Stimulated activated CD4-positive, alpha-beta T cell treated with anti-CD3 and anti-CD28 coated beads, Interleukin-15, amount 100 ng/mL, for 24 hours (primary cell): ENCODE measurements at places on chromosomes 7 and 10.
A peak's percentile ranks its signal among the peaks of the same experiment; 100 is the strongest.

- DNase-seq = no peak
Measured at GRCh38 chr7:73482746-73483145, 39.3 kb downstream of the BAZ1B start.

DNA sequence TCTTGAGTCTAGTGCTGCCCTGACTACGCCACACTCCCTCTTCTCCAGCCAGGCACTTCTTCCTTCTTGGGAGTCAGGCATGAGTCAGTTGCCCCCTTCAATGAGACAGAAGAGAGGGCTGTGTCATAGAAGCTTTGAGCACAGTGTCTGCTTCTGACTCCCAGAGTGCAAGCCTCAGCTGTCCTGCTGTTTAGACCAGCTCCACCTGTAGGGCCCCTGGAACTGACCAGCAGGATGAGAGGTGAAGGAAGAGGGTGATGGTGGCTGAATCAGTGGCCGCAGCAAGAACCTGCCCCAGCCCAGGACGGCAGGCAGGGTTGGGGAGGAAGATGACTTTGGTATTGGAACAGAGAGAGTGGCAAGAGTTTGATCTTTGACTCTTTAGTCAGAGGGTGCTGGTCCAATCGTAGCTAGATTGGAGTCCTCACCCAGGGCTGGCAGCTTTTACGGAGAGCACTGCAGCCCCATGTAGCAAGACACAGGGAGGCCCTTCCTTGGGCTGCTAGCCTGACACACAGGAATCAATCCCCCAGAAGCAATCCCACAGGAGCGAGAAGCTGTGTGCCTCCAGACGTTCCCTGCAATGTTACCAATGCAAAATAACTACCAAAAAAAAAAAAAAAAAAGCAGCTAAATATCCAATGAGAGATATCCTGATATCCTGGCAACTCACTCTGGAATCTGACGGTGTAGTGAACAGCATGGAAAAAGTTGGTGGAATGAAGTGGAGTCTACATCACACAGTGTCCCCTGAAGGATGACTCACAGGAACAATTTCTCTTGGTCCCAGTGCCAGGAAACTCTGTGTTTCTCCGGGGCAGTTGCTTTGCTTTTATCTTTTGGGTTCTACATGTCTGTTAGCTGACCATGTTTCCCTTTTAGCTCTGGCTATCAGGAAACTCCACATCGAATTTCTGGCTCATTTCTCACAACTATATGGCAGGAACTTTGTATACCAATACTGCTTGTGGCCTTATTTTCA is 6.9 kb downstream of the C10orf62 start:
- DNase-seq = no peak

DNA sequence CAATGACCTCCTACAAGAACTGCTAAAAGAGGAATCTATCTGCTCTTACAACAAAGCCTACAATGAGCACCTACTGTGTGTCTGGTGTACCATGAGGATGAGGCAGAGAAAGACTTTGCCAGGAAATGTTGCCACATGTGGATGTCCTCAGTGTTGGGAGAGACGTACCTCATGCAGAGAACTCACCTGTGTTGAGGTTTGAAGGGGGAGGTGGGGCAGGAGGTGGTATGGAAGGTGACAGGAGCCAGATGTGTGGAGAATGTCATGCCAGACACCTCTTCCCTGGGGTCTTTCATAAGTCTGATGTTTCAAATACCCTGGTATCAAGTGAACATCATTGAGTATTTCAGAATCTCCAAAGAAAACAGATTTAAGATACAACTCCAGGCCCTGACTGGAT is 220.1 kb upstream of the RNF32 start:
- no peak for DNase-seq

DNA sequence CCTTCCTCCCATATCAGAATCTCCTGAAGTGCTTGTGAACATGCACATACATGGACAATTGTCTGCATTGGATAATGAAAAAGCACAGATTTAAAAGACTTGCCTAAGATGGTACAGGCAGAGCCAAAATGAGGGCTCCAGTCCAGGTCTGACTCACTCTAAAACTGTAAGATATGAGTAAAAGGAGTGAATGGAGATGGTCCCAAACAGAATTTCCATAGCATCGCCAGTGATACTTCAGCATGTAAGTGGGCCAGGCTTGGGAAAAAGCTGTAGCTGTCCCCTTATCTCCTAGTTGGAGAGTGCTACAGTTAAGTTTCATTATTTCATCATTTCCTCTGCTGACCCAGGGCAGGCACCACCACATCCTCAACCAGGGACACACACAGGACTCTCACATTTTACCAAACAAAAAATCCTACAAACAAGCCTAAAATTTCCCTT is 26.4 kb upstream of the IL6 start:
- DNase-seq = peak; percentile 12

DNA sequence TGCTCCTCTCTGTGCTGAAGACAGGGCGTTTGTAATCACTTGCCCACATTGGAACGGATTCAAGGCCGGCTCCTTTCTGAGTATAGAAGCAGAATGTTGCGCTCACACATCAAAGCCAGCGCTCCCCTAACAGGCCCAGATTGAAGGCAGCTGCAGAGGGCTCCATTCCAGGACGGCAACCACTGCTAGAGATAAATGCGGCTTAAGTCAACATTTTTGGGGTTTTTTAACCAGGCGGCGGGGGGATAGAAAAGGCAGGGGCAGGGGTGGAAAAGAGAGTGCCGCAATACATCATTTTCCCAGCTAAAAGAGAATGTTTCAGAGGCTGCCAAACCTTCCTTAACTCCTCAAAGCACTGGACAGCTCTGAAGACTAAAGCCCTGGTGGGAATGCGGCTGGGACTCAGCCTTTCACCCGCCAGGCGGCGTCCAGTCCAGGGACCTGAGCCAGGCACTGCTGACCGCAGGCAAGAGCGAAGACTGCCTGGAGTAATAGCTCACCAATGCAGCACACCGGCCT is 189.6 kb downstream of the TNS3 start:
- DNase-seq = no peak

- no peak for DNase-seq
Measured at GRCh38 chr10:67988606-67989005, 86.5 kb downstream of the HERC4 start.

DNA sequence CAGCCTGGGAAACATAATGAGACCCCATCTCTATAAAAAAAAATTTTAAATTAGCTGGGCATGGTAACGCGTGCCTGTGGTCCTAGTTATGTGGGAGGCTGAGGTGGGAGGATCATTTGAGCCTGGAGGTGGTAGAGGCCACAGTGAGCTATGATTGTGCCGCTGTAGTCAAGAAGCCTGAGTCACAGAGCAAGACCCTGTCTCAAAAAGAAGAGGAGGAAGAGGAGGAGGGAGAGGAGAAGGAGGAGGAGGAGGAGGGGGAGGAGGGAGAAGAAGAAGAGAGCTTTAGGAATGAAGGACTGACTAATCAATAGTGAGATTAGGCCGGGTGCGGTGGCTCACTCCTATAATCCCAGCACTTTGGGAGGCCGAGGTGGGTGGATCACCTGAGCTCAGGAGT is 111.8 kb upstream of the KMT2E start:
- DNase-seq = no peak

- no peak for DNase-seq
Measured at GRCh38 chr7:69309601-69310000, 288.7 kb upstream of the AUTS2 start.

- peak; percentile 37 for DNase-seq
Measured at GRCh38 chr7:20784388-20785156, 2.1 kb downstream of the SP8 start.

DNA sequence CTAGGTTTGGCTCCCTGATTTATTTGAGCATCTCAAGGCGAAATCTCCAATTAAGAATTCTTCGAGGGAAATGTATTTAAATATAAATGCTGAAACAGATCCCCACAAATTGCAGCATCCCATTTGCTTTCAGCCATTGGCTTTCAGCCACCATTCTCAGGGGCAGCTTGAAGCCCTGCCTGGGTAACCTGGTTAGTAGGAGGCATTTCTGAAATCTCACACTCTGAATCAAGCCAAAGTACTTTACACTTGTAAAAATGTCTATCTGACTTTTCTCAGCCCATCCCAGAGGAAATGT is 49.1 kb downstream of the GCC1 start:
- DNase-seq = no peak

GRCh38 chr7:129187681-129188371 is 607 bp upstream of the SMO start:
- no peak for DNase-seq

- no peak for DNase-seq
Measured at GRCh38 chr7:85896531-85896930, 709.7 kb upstream of the SEMA3D start.

- no peak for DNase-seq
Measured at GRCh38 chr10:117320050-117320665, 55.1 kb downstream of the PDZD8 start.

DNA sequence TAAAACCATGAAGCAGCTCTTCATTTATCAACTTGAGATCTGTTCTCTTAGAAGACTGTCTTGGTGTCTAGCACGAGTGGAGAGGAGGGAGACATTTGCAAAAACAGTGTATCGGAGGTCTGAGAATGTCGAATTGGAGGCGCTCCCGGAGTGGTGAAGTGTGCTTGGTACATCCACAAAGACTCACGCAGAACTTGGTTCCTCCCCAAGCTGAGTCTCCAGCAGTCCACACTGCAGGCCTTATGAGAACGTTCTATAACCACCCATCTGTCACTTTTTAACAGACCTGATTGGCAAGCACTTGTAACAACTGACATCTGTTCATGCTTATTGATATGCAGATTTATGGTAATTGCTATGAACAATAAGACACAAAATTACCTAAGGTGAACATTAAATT is 261.6 kb downstream of the CELF2 start:
- DNase-seq = no peak

DNA sequence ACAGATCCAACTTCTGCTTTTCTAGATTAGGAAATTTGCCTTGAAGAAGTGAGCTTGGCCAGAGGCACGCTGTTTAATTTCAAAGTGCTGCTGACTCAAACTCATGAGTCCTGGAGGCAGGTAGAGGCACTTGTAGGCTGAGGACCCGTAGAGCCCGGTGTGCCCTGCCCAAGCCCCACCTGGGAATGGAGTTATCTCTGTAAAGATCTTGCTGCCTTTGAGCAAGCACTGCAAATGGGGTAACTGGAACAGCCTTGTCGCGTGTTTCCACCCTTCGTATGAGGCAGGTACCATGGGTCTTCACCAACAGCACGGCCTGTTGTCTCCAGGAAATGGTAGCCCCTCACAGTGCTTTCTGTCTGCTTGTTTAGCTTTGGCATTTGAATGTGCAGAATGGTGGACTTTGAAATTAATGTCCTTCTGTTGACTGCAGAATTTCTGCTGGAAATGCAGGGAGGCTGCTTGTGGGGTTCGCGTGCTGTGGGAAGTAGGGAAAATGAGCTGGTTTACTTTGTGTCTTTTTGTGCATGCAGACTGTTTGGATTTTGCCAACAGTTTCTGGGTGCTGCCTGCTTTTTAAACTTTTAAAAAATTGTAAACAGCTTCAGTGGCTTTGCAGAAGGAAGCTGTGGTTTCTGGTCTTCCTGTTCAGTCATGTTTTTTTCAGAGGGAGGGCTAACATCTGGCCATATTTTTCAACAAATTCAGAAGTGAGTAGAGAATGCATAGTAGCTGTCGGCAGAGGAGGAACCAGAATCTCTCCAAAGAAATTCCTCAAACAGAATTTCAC is 27.2 kb downstream of the CCM2 start:
- no peak for DNase-seq

DNA sequence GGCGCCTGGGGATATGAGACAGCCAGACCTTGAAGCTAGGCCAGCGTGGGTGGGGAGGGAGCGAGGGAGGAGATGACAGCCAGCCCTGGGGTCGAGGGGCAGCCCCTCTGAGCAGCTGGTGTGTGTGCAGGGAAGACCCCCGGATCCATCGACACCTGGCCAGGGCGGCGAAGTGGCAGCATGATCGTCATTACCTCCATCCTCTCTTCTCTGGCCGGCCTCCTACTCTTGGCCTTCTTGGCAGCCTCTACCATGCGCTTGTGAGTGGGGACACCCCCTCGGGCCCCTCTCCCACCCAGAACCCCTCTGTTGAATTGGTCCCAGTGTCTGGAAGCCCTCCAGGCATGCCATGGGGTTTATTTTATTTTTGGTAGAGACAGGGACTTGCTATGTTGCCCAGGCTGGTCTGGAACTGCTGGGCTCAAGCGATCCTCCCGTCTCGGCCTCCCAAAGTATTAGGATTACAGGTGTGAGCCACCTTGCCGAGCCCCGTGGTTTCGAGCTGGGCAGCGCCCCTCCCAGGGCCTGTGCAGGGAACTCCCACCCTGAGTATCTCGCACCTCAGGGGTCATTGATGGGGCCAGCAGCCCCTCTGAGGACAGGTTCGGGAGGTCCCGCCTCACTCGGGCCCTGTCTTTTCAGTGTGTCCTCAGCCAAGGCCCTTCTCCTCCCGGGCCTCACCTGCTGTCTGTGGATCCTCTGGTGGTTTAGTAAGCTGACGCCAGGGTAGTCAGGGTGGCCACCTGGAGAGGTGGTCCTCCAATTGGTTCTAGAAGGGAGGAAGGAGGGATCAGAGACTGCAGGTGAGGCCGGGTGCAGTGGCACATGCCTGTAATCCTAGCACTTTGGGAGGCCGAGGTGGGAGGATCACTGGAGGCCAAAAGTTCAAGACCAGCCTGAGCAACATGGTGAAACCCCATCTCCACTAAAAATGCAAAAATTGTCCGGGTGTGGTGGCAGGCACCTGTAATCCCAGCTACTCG is 3.8 kb downstream of the UPK3B start:
- no peak for DNase-seq

GRCh38 chr7:139916717-139917395 is 87.8 kb downstream of the TBXAS1 start:
- peak; percentile 9 for DNase-seq

DNA sequence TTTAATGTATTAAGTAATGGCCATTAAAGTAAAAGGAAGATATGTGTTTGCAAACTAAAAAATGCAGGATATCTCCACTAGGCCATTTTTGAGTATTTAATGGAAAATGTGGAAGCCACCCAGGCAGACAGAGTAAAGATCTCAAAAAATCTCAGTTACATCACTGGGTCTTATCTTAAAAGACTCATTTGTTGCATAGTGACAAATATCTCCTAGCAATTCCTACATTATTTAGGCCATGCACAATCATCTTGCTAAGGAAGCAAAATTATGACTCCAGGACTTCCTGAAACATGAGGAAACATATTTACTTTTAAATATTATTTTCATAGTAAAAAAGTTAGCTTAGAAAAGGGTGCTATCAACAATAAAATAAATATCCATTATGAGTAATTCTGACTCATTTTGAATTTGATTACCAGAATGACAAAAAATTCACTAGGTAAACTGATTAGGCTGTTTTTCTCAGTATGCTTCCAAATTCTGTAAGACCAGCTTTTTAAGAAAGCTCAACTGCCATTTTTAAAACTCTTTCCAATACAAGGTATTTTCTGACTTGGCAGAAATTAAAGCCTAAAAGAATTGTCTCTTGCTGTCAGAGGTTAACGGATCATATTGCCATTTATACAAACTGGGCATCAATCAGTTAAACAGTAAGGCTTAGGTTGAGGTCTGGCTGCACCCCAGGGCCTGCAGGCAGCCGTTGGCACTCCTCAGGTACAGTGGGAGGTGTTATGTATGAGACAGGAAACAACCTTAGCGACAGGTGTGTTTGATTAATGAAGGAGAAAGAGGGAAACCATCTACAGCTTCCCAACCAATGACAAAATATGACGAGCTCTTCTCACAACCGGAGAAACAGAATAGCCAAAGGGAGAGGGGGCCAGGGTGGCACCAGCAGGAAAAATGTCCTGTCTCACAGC is 31.8 kb downstream of the PCLO start:
- no peak for DNase-seq
